Vagina (tissue), 2 donors: ENCODE measurements at places on chromosomes 11 and 22.

DNA sequence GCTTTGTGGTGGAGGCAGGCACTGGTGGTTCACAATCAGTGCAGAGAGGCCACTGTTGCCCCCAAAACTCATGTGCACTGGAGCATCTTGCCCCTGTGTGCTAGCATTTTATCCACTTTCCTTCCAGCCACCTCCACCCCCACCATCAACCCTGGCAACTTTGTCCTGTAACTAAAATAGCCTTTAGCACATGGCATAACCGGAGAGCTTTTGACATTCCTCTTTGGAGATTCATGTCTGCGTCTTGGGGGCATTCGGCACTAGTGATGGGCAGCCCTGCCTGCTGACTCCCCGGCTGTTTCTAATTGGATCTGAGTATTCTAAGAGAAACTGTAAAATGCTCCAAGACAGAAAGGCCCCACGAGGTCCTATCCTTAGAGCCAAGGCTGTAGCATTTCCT, 15.8 kb downstream of the SHISA8 start:
- DNase-seq, result no peak

DNA sequence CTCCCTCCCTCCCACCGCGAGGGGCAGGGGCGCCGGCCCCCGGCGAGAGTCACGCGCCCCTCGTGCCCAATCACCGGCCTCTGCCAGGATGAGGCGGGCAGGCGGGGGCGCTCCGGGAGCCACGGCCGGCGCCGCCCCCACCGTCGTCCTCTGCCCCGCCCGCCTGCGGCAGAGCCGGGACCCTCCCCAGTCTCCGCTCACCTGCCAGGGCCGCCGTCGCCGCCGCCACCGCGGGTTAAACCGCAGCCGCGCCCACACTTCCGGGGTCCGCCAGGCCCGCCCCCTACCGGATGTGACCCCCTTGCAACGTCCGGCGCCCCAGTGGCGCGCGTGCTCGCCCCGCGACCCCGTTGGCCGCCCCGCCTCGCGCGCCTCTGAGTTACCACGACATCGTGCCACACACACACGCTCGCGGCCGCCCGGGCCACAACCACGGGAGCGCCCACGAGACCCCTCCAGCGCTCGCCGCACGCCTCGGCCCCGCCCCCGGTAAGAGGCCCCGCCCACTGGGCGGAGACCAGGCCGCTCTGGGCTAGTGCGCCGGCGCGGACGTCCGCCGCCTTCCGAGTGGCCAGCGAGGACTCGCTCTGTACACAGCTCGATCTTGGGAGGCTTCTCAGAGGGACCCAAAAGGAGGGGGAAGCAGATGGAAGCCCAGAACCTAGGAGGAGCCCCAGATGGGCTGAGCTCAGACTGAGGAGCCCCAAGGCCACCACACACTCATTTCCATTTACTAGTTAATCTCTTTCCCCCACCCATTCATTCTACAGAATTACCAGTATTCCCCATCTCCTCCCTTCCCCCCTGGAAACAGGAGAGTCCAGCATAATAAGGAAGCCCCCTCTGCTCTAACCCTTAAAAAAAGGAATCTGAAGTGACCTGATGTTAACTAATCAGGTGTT, at the start of gene VPS37C:
Gene VPS37C, minus strand, starts transcription at position 237 of the 902 bp plus-strand sequence. CDS start 22,597 bp downstream, outside the sequence.
- DNase-seq, result peak; percentile 92

- DNase-seq, result no peak
These were observed 34.4 kb downstream of the PPP2R1B start for GRCh38 chr11:111731821-111732220.

DNA sequence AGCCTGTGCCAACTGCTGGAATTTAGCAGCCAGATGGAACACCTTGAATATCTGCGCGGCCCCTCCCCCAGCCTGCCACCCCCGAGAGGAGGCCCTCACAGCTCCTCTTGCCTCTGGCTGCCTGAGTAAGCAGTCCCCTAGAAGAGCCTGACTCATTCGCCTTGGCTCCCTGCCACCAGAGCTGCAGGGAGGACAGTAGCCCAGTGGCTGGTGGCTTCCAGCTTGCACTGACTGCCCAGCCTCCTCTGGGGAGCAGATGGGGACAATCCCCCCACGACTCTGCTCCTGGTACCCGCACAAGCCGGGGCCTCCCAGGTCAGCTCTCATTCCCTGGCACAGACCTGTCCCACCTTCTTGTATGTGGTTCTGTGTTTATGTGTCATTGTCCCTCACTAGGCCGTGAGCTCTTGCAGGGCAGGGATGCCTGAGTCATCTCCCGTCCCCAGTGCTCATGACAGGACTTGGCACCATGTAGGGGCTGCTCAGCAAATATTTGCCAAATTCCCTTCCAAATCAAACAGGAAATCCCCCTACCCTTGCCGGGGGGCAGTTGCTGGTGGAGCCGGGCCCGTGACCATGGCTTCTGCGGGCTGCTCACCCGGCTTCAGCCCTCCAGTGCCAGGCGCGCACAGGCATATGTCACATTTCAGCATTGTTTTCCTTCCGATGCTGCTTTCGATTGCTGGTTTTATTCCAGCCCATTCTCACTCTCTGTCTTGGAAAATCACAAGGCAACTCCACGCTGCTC, 43.6 kb downstream of the CACNG2 start:
- DNase-seq, result no peak

GRCh38 chr22:44245438-44245837, 64.7 kb downstream of the PARVG start:
- no peak for DNase-seq

DNA sequence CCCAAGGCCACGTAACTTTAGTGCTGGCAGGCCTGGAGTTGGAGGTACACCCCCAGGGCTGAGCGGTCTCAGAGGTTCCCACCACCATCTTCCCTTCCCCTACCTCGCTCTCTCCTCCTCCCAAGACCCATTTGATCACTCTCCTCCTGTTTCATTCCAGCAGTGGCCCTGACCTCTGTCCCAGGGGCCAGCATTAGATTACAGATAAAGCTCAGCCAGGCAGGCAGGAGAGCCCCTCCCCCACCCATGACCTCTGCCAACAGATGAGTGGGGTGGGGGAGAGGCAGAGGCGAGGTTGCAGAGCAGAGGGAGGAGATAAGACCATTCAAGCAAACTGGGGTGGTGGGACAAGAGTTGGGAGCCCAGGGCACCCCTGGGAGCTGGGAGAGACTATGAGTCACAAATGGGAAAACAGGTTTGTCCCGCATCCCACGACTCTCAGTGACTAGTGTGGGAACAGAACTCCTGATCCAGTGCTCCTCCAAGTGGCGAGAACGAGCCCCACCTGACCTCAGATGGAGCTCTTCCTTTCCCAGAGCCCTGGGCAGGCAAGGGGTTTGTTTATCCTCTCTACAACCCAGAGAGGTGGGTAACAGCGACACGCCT, 367.9 kb downstream of the MN1 start:
- DNase-seq, result no peak

DNA sequence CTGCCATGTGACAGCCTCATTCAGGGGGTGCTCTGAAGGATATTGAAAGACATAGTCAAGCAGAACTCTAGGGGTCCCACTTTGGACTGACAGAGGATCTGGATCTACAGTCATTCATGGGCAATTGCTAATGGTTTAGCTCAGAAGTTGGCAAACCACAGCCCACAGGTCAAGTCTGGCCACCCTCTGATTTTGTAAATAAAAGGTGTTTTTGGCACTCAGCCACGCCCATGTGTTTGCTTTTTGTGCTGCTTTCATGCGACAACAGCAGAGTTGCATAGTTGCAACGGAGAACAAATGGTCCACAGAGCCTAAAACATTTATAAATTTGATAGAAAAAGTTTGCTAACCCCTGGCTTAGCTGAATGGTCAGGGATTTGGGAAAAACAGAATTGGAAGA, 41.7 kb downstream of the RPS6KA4 start:
- no peak for DNase-seq

GRCh38 chr22:38756711-38757463, 1.1 kb upstream of the SUN2 start:
- DNase-seq, result no peak

DNA sequence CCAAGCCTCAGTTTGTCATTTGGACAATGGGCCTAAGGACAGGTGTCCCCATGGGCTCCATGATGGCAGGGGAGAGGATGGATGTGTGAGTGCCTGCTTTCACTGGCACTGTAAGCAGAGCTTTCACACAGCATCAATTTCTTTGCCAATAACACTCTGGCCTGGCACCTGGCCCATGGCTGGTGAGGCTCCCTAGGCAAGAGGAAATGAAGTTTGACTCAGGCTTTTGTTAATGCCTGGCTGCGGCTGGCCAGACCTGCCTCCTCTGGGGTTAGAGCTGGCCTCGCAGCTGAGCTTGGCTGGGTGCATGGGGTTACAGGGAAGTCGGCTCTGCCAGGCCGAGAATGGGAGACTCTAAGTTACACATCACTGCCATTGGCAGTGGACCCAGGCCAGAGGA, 30.0 kb upstream of the SEZ6L start:
- no peak for DNase-seq

- no peak for DNase-seq
These were observed 121.2 kb downstream of the PDE3B start for GRCh38 chr11:14764579-14765527.

DNA sequence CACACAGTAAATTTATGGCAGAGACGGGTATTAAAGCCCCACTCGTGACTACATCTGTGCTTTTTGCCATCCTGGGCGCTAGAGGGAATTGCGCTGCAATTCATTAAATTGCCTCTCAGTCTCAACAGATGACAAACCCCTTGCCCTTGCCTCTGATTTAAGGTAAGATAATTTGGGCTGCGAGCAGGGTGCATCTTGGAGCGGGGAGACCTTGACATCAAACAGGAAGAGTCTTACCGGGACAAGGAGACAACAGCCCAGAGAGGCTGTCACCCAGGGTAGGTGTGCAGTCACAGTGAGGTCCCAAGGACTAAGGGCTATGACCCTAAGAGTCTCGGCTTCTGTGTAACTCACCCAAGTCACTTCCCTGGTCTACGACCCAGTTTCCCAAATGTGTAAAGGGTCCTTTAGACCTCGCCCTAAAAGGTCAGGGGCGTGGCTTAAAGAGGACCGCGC, 449 bp upstream of the TOM1 start:
- no peak for DNase-seq

DNA sequence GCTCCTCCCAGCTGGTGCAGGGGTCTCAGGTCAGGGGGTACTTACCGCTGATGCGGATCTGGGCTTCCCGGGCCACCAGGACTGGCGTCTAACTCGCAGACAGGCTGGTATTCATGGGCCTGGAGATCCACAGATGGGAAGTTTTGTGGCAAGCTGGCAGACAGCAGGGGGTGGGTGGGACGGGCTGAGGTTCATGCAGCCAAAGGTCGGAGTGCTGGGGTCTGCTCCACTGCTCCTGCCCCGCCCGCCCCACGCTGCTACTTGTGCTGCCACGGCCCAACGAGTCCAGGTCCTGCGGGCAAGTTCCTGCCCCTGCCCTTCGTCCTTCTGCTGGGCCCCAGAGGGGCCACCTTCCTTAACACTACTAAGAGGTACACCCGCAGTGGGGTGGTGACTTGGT, 3.1 kb downstream of the ACY3 start:
- no peak for DNase-seq

GRCh38 chr22:36771356-36772063, 4.4 kb downstream of the IFT27 start:
- DNase-seq, result no peak

- no peak for DNase-seq
These were observed 590 bp upstream of the IFITM10 start for GRCh38 chr11:1750840-1751530.

- DNase-seq, result no peak
These were observed 25.9 kb downstream of the MOV10L1 start for GRCh38 chr22:50115693-50116092.

GRCh38 chr11:108558222-108558621, 35.3 kb downstream of the EXPH5 start:
- no peak for DNase-seq

GRCh38 chr11:126857860-126858808, 142.4 kb downstream of the KIRREL3 start:
- DNase-seq, result no peak

DNA sequence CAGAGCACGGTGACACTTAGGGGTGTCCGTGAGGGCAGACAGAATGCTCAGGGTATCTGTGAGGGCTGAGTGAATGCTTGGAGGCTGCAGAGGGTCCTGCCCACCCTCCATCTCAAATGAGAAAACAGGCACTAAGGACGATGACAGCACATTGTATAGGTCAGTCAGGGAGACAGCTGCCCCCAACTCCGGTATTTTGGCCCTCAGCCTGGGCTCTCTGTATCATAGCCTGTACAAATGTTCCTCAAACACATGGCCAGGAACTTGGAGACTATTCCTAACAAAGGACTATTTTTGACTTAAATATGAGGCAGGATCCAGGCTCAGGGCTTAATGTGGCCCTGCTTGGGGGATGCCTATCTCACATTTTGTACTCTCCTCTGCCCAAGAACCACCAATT, 145.4 kb downstream of the OPCML start:
- no peak for DNase-seq
